ENCODE measurements at places on chromosomes 6 and 20.

GRCh38 chr20:58967652-58968429 lies 13.2 kb upstream of the NELFCD start:
- DNase-seq = no peak

DNA sequence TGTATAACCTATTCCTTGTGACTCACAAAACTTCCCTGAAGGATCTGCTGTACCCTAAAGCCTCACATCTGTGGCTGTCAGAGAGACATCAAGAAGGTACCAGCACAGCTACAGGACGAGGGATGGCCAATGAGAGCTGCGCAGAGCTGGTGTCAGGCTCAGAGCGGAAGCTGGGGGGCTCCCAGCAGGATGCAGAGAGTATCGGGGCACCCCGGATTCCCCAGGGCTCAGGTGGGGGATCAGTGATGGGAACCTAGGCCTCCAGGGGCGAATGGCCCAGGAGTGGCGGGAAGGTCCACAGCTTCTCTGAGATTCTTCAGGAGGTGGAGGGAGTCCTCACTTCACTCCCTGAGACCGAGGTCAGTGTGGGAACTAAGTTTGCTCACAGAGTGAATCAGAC lies 30.9 kb upstream of the SMOC2 start:
- DNase-seq = no peak

DNA sequence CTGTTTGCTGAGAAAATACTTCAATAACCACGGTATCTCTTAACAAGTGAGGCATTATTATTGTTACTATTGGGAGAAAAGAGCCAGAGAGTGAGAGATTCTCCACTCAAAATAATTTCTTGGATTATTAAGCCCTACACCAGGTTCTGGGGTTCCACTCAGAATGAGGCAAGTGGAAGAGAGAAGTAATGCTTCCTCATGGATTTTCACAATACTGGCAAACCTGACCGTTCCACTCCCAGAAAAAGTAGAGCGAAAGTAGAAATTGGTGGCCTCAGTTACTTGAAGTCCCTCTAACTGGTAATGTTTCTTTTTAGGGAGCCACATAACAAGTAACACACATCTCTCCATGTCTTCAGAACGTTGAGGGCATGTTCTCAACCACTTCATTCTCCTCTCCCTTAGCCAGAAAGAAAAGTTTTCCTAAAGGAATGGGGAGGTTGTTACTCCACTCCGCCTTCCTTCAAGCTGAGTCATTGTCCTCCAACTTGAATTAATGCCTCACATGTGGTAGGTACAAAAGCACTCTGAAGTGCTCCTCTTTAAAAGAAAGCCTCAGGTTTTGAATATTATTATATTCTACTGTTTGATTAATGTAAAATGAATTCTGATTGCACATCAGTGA lies 1.9 kb downstream of the BAG2 start:
- DNase-seq = no peak

DNA sequence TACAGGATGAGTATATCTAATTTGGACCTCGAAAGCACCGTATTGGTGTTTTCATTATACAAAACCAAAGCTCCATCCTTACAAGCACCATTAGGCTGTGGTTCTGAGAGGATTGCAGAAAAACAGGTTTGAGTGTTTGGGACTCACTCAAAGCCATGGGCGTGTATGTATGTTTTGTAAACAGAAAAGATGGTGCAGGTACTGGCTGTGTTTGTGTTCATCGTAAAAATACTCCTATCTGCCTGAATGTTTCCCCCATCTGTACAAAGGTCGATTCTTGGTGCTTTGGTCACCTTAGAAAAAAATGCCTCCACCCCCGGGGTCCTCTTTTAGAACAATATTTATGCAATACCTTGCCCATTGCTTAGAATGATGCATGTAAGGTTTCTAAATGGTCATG lies 286.6 kb downstream of the TSHZ2 start:
- DNase-seq = no peak

GRCh38 chr6:168741942-168742782 lies 301.2 kb downstream of the SMOC2 start:
- DNase-seq = no peak

GRCh38 chr6:75023634-75024033 lies 182.2 kb downstream of the COL12A1 start:
- DNase-seq = no peak

GRCh38 chr6:25537349-25538018 lies 114.5 kb upstream of the SCGN start:
- DNase-seq = no peak
